ENCODE measurements at places on chromosomes 3 and 15.

DNA sequence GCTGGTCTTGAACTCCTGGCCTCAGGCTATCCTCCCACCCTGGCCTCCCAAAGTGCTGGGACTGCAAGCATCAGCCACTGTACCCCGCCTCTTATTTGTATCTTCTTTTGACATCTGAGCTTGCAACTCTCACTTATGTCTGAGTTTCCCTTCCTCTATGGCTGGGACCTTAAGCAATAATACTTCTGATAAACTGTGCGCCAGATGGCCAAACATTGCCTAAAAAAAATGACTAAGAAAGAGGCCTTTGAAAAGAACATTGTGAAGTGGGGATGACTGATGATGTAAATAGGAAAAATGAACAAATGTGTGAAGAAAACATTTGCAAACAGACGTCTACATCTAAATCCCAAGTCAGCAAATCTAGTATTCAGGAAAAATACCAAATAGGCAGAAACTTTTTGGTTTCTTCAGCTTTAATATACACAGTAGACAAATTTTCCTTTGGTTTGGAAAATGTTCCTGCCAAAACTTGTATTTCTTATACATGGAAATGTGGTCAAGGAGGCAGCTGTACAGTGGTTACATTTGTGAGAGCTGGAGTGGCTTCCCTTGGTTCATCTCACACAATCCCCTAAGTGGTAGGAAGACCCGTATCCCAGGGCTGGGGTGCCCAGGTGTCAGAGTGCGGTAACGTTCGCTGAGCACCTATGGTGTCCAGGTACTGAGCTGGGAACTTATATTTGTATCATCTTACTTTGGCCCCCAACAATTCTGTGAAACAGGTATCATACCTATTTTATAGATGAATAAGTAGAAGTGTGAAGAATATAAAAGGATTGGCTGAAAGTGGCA, 11.6 kb upstream of the TFRC start:
- no peak overlapping the region for H3K4me3 ChIP-seq
- H3K27ac ChIP-seq, result no peak overlapping the region
- H3K27me3 ChIP-seq, result no peaks in the 10 kb centered on the region
- peaks cover 3% of the 10 kb centered on the region for H3K4me1 ChIP-seq
- DNase-seq, result peak; percentile 47

DNA sequence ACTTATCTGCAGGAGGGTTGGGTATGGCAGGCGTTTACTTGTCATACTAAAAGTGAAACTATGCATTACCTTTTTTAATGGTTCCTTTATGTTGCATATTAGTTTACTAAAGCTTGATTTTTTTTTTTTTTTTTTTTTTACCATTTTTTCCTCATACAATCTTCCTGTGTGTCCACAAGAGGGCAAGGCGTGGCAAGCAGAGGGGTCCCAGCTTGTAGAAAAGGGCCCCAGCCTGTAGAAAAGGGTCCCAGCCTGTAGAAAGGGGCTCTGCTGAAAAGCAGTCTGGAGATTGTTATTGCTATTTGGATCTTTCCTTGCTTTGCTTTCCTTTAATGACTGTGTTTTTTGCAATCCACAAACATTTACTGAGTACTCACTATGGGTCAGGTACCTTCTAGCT, 21.9 kb downstream of the MKRN2 start:
- H3K27me3 ChIP-seq, result no peaks in the 10 kb centered on the region
- DNase-seq, result no peak
- H3K27ac ChIP-seq, result no peak overlapping the region
- peaks cover 11% of the 10 kb centered on the region for H3K4me1 ChIP-seq
- peaks cover 51% of the 10 kb centered on the region for H3K36me3 ChIP-seq

DNA sequence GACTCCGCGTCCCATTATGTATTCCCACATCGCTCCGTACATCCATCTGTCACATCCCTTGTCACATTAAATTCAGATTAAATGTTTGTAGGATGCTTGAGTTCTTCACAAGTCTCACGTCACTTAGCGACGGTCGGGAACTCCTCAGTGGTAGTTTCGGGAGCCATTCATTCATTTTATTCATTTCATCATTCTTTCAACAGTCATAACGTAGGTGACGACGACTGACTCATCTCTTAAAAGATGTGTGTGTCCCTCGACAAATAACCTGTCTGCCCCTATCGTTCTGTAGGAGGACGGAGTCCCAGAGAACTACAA, 272 bp upstream of the SRPRB start:
- no peak for DNase-seq
- H3K4me3 ChIP-seq, result no peak overlapping the region
- no peaks in the 10 kb centered on the region for H3K4me1 ChIP-seq
- peaks cover 5% of the 10 kb centered on the region for H3K36me3 ChIP-seq

DNA sequence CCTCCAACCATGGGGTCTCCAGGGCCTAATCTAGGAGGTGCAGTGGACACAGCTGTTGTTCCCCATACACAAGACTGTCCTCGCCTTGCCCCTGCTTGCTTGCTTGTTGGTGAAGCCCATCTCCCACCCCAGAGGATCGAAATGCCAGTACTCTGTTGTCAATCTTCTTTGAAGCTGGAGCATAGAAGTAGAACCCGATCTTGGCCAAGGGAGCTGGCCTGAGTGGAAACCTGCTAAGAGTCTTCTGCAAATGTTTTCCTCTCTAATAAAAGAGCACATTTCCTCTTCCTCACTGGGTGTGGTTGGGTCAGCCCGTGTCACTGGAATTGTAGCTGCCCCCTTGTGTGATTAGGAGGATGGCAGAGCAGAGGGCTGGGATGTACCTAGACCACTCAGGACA, 85.4 kb downstream of the HES1 start:
- H3K27me3 ChIP-seq, result no peaks in the 10 kb centered on the region
- no peak overlapping the region for H3K4me3 ChIP-seq
- no peaks in the 10 kb centered on the region for H3K36me3 ChIP-seq

- H3K36me3 ChIP-seq, result peaks cover 12% of the 10 kb centered on the region
- peak overlapping the region; percentile 64 for H3K27ac ChIP-seq
- no peak overlapping the region for H3K4me3 ChIP-seq
- peaks cover 35% of the 10 kb centered on the region for H3K4me1 ChIP-seq
These were observed 15.9 kb downstream of the ABHD2 start for GRCh38 chr15:89104172-89104564.

DNA sequence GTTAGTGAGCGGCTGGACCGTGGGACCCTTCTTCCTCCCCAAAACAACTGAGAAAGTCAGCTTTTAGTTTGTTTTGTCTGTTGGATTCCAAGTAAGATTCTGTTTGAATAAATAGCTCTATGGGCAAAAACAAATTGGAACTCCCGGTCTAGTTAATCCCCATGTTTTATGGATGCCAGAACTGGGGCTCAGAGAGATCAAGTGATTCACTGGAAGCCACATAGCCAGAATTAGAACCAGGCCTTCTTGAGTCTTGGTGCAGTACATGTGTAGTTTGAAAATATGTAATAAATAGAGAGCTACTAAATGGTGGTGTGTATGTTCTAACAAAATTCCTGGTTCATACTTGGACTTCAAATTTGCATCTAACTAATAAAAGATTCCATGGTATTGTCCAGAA, 29.3 kb upstream of the POLR2M start:
- H3K4me1 ChIP-seq, result no peaks in the 10 kb centered on the region
- H3K36me3 ChIP-seq, result no peaks in the 10 kb centered on the region
- no peak overlapping the region for H3K4me3 ChIP-seq
- H3K27ac ChIP-seq, result no peak overlapping the region
- H3K27me3 ChIP-seq, result no peaks in the 10 kb centered on the region

- H3K36me3 ChIP-seq, result no peaks in the 10 kb centered on the region
- H3K27me3 ChIP-seq, result no peaks in the 10 kb centered on the region
- H3K27ac ChIP-seq, result peak overlapping the region; percentile 94
- DNase-seq, result no peak
These were observed 425 bp upstream of the FYTTD1 start for GRCh38 chr3:197749315-197749600.

DNA sequence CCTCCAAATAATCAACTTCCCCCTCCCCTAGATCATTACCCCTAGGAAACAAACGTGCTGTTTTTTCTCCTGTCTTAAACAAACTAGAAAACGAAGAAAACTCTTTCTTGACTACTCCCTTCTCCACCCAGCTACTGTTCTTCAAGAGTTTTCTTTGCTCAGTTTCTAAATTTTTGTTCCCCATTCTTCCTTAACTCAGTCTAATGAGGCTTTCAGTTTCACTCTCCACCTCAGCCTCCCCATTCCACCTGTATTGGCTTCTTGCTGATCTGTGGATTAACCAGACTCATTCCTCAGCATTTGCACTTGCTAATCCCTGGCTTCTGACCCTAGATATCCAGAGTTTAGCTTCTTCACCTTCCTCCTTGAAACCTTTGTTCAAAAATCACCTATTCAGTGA, 26.8 kb downstream of the SERPINI1 start:
- H3K27ac ChIP-seq, result no peak overlapping the region
- no peaks in the 10 kb centered on the region for H3K4me1 ChIP-seq
- H3K27me3 ChIP-seq, result no peaks in the 10 kb centered on the region
- no peak overlapping the region for H3K4me3 ChIP-seq
- DNase-seq, result no peak

DNA sequence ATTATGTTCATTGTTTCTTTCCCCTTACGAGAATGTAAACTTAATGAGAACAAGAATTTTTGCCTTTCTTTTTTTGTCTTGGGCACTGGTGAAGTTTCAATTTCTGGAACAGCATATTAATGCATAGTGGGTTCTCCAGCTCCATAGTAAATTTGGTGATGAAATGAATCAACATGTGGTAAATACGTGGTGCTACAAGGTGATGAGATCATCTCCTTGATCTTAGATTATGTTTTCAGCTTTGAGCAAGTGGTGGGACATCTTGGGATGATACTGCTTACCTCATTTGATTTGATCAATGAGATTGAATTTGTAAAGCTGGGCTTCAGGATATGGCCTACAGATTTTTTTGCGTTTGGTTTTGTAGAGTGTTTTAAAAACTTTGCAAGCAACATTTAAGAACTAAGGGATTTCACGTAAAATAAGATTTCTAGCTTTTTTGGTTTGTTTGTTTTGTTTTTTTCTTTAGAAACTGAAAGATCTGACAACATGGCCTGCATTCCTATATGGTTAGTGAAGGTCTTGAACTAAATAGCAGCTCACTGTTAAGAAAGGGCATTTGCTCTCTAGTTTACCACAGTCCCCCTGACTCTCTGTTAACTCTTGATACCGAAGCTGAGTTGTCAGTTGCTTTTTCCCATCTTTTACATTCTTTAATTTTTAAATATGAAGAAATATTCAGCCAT, 45.6 kb downstream of the FNDC3B start:
- no peak overlapping the region for H3K27ac ChIP-seq
- H3K36me3 ChIP-seq, result peaks cover 8% of the 10 kb centered on the region
- H3K4me3 ChIP-seq, result no peak overlapping the region
- peaks cover 7% of the 10 kb centered on the region for H3K4me1 ChIP-seq
- DNase-seq, result no peak

GRCh38 chr3:157129803-157130466, 30.0 kb downstream of the CCNL1 start:
- peak overlapping the region; percentile 88 for H3K27ac ChIP-seq
- no peaks in the 10 kb centered on the region for H3K36me3 ChIP-seq
- H3K4me1 ChIP-seq, result peaks cover 6% of the 10 kb centered on the region
- no peak overlapping the region for H3K4me3 ChIP-seq
- H3K27me3 ChIP-seq, result no peaks in the 10 kb centered on the region
- peak; percentile 51 for DNase-seq

DNA sequence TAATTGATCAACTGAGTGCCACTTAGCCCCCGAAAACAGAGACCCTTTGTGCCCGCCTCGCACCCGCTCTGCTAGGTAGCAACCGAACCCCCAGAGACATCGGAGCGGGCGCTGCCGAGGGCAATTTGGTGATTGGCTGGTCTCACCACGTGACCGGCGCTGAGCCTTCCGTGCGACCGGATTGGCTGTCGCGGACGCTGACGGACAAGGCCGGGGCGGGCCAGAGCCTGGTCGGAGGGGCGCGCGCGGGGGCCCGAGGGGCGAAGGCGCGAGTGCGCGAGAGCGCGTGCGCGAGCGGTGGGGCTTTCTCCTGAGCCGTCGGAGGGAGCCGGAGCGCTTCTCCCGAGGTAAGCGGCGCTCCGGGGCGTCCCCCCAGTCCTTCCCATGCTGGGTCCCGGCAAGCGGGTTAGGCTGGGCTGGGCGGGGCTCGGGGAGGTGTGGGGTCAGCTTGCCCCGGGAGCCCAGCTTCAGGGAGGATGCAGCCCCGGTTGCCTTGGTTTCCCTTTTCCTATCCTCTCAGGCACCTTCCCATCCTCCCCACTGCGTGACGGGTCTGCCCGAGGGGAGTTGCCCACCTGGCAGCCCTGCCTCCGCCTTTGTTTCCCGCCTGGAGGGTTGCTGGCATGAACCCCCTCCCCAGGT, at the start of gene TMEM108:
Gene TMEM108, plus strand, starts transcription at position 303 of the 642 bp plus-strand sequence.
- H3K36me3 ChIP-seq, result no peaks in the 10 kb centered on the region
- H3K4me3 ChIP-seq, result peak within 1 kb of the TSS; percentile 92
- no peaks in the 10 kb centered on the region for H3K27me3 ChIP-seq
- no peak within 1 kb of the TSS for H3K27ac ChIP-seq

DNA sequence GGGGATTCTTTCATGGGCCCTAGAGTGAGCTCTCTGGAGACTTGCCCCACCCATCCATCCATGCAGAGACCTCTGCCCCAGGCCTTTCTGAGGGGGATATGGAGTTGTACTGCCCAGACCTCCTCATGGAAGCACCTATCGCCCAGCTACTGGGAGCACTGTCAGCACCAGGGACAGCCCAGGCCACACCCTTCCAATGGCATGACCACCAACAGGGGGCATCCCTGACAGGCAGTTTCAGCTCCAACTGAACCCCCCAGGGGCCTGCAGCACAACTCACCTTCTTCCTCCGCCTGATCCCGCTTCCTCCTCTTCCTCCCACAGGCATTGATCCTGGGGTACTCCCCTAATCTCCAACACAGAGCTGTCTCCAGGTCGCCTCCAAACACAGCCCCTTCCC, 21.8 kb downstream of the MRPS11 start:
- H3K27me3 ChIP-seq, result no peaks in the 10 kb centered on the region
- no peak for DNase-seq
- H3K27ac ChIP-seq, result no peak overlapping the region

DNA sequence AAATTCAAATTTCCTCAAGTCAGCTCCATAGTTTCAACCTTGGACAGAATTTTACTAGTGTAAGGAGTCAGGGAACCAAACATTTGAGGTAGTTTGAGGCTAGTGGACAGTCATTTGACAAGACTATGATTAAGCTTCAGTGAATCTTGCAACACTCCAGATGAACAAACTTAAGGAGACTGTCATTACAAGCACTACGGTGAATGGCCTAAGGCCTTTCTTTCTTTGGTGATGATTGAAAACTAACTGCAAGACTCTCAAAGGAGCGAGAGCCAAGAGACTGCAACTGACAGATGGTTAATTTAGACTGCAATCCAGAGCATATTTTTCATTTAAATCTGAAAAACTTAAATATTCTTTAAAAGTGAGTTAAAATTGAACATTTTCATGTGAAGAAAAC, 272.3 kb upstream of the NECTIN3 start:
- H3K36me3 ChIP-seq, result no peaks in the 10 kb centered on the region
- no peak overlapping the region for H3K4me3 ChIP-seq
- no peak overlapping the region for H3K27ac ChIP-seq
- H3K4me1 ChIP-seq, result no peaks in the 10 kb centered on the region
- H3K27me3 ChIP-seq, result no peaks in the 10 kb centered on the region
- DNase-seq, result no peak

- no peaks in the 10 kb centered on the region for H3K36me3 ChIP-seq
- H3K27ac ChIP-seq, result no peak overlapping the region
- H3K27me3 ChIP-seq, result no peaks in the 10 kb centered on the region
These were observed 9.8 kb upstream of the PRR23E start for GRCh38 chr3:127182848-127183714.

GRCh38 chr15:89400116-89400781, 65.6 kb upstream of the POLG start:
- no peak for DNase-seq
- no peak overlapping the region for H3K27ac ChIP-seq
- H3K4me3 ChIP-seq, result no peak overlapping the region
- no peaks in the 10 kb centered on the region for H3K36me3 ChIP-seq

All from lung (tissue), 17 donors.